ENCODE measurements at places on chromosomes 4 and X.

- no peak for DNase-seq
These were observed 594.9 kb downstream of the KCTD8 start for GRCh38 chr4:43853565-43854264.

- no peak for DNase-seq
These were observed 182.0 kb downstream of the ZNF330 start for GRCh38 chr4:141402712-141403111.

- DNase-seq: no peak
These were observed 50.0 kb upstream of the AFAP1 start for GRCh38 chr4:7989654-7990053.

GRCh38 chr4:110610940-110611831 is 11.7 kb downstream of the PITX2 start:
- no peak for DNase-seq

GRCh38 chr4:123495530-123495929 is 98.9 kb downstream of the SPRY1 start:
- DNase-seq: no peak

- DNase-seq: no peak
These were observed 1166.3 kb upstream of the ADGRL3 start for GRCh38 chr4:60033826-60034225.

DNA sequence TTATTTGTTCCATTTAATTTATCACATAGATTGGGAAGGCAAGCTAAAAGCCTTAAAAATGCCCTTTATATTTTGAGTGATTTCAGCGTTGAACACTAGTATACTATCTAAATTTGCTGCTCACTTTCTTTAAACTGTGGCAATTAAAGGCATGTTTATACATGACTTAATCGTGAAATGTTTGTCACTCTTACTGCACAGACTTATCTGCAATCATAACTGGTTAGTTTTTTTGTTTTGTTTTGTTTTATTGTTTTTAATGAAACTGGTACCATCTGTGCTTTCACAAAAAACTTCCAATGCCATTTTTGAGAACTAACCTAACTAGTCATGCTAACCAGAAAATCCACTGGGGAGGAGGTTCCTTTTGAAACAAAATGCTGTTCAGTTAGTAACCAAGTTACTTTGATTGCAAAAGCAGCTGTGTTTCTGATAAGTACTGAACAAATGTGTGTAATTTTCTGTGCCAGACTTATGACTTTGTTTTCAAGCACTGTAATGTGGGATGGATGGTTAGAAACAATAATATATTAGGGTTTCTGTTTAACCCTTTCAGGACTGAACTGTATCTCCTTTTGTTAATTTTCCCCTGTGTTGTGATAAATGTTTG is 56.1 kb downstream of the CCKAR start:
- DNase-seq: no peak

GRCh38 chr4:113637823-113638561 is 123.5 kb downstream of the CAMK2D start:
- DNase-seq: no peak

DNA sequence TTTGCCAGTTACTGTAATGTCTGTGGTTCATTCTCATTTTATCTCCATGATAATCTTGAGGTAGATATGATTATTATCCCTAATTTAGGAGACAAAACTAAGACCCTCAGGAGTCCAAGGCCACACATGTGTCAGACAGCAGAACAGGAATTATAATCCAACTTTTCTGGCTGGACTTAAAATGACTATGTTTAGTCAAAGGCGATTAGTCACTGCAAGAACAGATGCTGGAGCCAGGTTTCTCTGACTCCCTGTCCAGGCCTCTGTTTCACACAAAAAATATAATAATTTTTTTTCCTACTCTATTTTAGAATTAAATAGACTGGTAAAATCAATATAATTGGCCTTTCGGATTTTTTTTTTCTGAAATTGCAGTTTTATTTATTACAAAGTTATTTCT is 56.7 kb upstream of the TMEM131L start:
- DNase-seq: no peak

GRCh38 chr4:145044341-145044740 is 53.7 kb downstream of the ANAPC10 start:
- no peak for DNase-seq

- DNase-seq: no peak
These were observed 2352.3 kb downstream of the PCDH7 start for GRCh38 chr4:33072298-33073089.

- no peak for DNase-seq
These were observed 66.9 kb upstream of the MMAA start for GRCh38 chr4:145552181-145552822.

DNA sequence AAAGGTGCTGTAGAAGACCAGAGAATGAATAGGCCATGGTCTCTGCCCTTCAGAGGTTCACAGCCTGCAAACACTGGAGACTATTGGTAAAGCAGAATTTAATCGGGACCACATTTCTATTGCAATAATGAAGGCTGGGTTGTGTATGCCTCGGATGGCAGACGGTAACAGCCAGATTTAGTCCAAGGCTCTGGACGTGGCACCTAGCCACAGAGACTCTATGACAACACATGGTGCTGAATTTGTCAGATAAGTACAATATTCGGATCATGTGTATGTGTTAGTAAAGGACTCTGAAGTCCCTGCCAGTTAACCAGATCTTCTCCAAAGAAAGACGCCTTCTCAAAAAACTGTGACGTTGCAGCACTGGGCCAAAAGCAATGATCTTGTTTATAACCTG is 129.0 kb downstream of the DCTD start:
- DNase-seq: no peak

- no peak for DNase-seq
These were observed 220.5 kb upstream of the RPS6KA3 start for GRCh38 chrX:20487227-20487626.

GRCh38 chr4:86449746-86450588 is 90.1 kb upstream of the MAPK10 start:
- DNase-seq: no peak

GRCh38 chrX:15680401-15680800 is 15.8 kb upstream of the CLTRN start:
- no peak for DNase-seq

- DNase-seq: no peak
These were observed 281.7 kb upstream of the GK2 start for GRCh38 chr4:79689740-79690139.

DNA sequence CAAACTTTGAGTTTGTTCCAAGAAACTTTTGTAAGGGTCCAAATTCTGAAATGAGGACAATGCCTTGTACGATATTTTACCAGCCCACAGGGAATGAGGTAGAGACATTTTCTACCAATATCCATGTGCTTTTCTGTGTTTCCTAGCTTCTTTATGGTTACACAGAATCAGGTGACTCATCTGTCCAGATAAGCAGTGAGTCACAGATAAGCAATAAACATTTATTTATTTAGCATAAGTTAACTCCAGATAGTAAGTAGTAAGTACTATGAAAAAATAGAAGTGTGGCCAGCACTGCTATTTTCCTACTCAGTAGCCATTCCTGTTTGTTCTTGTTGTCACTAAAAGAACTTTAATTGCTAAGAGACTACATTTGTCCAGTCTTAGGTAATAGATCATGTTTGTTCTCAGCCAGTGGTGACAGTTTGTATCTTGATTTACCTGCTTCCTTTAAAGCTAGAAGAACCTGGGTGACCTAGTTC is 7.4 kb downstream of the AFF1 start:
- no peak for DNase-seq

- no peak for DNase-seq
These were observed 90.4 kb downstream of the EIF4E start for GRCh38 chr4:98838531-98838930.

DNA sequence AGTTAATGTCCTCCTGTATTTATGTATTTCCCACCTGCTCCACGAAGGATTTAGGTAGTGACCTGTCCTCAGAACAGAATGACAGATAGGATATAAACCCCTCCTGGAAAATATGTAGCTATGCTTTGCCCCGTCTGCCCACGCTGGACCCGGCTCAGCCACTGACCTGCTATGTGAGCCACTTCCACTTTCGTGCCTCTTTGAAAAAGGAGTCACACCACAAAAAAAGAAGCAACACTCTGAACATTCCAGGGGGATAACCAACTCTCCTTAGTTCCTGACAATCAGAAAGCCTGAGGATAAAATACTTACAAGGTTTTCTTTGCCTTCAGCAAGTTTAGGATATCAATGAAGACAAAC is 11.1 kb downstream of the ACSL1 start:
- DNase-seq: no peak

DNA sequence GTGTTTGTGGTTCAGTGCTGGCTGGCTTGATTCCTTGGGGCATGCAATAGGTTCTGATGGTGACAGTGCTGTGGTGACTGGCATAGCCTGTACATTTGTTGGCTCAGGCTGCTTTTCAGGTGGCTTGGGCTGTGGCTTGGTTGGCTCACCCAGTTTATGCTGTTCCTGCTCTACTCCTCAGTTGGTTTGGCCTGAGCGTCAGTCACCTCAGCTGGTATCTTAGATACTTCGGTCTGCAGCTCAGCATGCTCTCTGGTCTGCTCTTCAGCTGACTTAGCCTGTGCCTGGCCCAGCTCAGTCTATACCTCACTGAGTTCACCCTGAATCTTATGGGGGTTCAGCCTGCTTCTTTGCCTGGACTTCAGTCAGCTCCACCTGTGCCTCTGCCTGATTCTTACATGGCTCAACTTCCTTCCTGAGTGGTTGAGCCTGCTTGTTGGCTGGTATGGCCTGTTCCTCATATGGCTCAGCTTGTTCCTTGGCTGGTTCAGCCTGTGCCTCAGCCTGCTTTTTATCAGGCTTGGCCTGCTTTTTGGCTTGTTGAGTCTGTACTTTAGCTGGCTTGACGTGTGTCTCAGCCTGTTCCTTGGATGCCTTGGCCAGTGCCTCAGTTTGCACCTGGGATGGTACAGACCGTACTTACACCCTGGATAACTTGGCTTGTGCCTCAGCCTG is 170.6 kb downstream of the MSN start:
- DNase-seq: no peak

DNA sequence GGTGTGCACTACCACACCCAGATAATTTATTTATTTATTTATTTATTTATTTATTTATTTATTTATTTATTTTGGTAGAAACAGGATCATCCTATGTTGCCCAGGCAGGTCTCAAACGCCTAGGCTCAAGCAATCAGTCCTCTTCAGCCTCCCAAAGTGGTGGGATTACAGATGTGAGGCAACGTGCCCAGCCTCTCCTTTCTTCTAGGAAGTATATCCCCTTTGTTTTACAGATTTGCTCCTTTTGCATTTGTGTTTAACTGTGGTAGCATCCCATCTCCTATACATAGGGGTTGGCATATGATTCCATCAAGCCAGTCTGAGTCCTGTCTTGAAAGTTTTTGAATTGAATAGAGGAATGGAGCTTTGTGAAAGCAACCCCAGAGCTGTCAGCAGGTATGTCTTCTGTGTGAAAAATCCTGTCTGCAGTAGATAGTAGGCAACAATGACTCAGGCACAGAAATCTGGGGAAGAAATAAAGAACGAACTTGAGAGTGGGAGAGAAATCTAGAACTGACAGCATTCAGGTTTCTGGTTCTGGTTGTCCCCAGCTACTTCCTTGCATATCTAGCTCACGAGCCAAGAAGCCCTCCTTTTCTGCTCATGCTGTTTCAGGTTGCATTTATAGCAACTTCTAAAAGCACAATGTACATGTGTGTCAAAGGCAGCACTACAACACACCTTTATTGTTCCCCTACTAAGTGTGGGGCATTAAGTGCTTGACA is 113.7 kb upstream of the LSM6 start:
- DNase-seq: no peak

DNA sequence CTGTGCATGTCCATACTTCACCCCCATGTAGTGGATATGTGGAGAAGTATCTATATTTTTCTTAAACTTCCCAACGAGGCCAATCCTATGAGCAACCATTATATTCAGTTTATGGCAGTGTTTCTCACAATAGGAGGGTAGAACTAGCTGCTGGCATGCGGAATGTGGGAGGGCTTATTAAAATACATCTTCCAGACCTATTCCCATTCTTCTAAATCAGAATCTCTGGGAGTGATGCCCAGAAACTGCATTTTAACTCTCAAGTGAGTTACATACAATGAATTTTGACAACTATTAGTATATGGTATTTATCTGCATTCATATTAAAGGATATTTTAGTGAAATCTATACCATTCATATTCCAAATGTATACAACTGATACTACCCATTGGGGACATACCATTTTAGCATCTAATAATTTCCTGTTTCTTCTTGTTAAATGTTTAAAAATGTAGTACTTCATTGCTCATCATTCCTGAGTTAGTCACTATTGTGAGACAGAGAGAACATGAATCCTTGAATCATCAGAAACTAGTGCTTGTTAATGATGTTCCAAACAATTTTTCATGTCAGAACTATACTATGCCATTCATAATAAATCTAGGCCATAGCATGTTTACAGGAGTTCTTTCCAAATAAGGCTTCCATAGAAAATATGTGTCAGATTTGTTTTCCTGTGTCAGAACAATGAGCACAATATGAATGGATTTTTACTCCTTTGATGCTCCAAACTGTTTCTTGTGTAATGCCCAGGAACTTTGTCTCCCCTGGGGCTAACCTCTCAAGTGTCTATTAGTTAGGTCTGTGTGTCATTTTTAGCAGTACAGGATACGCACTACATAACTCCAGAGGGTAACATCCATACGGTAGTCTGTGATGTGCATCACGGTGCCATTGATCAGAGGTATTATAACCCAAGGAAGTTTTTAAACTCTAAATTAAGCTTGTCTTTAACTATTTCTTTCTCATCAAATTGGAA is 198.8 kb upstream of the BMP3 start:
- DNase-seq: no peak

GRCh38 chrX:109920325-109920724 is 82.6 kb upstream of the TMEM164 start:
- DNase-seq: no peak

GRCh38 chr4:139913398-139913990 is 240.5 kb downstream of the MAML3 start:
- no peak for DNase-seq
